AG08395 (cell line): ENCODE measurements at places on chromosomes 1 and 21.

GRCh38 chr1:154440036-154440804 lies 35.1 kb downstream of the IL6R start:
- DNase-seq = no peak

GRCh38 chr1:22673486-22674409 lies 20.7 kb downstream of the C1QB start:
- peak; percentile 71 for DNase-seq

GRCh38 chr1:189429610-189430009 lies 1048.1 kb downstream of the BRINP3 start:
- no peak for DNase-seq

- peak; percentile 49 for DNase-seq
Measured at GRCh38 chr1:11134251-11134897, 34.7 kb upstream of the EXOSC10 start.

DNA sequence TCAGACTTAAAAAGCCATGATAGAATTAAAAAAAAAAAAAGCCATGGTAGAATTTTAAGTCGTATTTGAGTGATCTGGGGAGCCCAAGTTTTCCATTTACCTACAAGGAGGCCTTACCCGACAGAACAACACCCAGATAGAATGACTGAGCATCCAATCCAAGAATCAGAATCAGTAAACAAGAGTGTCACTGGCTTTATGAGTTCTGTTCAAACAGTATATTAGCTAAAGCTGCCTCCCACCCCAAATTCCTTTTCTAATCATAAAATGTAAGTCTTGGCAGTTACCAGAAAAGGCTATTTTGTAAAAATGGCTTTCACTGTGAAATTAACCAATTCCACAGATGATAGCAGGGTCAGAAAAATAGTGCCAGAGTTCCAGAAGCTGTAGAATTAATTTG lies 1.2 kb downstream of the GTF2B start:
- DNase-seq = no peak

- peak; percentile 18 for DNase-seq
Measured at GRCh38 chr21:35326677-35327076, 277.6 kb upstream of the RUNX1 start.

DNA sequence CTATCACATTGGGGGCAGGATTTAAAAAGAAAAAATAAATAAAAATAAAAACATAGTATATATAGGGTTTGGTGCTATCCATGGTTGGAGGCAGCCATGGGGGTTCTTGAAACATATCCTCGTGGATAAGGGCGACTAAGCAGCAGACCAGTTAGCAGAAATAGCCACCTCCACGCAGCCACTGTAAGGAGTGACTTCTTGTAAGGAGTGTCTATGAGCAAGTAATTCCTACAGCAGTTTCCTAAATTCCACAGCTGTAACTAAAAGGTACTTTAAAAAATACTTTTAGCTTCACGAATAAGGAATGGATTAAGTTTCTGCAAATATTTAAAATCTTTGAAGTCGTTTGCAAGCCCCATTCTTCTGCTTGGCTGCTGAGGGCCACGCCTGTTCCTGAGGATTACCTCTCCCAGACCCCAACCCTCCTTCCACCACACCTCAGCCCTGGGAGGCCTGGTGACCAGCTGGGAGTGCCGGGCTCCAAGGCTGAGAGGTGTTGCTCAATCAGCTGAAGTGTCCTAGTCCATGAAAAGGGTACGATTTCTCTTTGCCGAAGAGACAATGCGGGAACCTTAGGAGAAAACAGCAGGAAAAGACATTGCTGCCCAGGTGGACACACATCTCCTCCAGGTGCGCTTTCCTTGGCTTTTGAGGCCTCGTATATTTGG lies 115.3 kb downstream of the ADSS2 start:
- DNase-seq = no peak

DNA sequence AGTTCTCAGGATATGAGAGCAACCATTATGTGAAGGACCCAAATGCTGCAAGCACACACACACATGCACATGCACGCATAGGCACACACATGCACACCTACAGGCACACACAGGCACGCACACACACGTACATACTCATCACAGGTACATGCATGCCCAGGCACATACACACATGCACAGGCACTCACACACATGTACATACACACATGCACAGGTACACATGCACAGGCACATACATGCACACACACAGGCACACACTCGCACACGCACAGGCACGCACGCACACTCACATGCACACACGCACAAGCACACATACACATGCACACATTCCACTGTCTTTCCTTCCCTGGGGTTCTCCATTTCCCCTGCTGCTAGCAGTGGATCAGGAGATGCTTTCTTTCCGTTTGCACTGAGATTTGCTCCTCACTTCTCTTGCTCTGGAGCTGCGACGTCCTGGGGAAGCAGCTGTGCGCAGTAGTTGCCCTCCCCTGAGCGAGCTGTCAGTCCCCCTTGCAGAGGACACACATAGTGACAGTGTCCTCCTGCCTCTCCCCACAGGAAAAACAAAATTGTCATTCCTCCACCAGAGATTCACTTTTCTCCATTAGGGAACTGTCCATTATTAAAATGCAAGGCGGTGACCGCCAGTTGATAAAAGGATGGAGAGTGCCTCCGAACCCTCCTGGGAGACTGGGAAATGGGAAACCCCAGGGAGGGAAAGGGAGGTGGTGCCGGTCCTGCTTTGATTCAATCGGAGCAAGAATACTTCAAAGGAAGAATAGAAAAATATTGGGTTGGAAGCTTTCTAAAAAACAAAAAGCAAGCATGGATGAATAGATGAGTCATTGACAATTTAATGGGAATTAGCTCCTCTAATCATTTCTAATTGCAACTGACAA lies 69.5 kb downstream of the WDR4 start:
- DNase-seq = no peak

- no peak for DNase-seq
Measured at GRCh38 chr1:184935920-184936798, 38.1 kb downstream of the NIBAN1 start.

- DNase-seq = no peak
Measured at GRCh38 chr1:25616987-25617624, 515 bp downstream of the MAN1C1 start.

DNA sequence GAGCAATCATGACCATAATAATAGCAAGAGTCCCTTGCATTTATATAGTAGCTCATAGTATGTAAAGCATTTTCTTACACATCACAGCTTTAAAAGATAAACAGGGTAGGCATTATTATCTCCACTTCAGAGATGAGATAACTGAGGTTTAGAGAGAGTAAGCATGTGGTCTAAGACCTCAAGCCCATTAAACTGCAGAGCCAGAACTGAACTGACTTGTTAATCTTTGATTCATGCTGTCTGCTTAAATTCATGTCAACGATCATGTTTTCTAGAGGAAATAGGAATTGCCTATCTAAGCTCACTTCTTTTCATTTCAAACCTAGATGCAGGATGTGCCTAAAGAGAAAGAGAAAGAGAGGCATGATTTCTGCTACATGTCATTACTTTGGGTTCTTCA lies 524.8 kb downstream of the PTPRC start:
- DNase-seq = no peak

- DNase-seq = no peak
Measured at GRCh38 chr1:233939451-233939850, 35.0 kb downstream of the SLC35F3 start.

- DNase-seq = peak; percentile 29
Measured at GRCh38 chr1:222413436-222413835, 134.5 kb downstream of the HHIPL2 start.

GRCh38 chr1:61487801-61488200 lies 237.1 kb downstream of the TM2D1 start:
- no peak for DNase-seq

GRCh38 chr1:160131803-160132565 lies 16.4 kb downstream of the ATP1A2 start:
- DNase-seq = no peak

DNA sequence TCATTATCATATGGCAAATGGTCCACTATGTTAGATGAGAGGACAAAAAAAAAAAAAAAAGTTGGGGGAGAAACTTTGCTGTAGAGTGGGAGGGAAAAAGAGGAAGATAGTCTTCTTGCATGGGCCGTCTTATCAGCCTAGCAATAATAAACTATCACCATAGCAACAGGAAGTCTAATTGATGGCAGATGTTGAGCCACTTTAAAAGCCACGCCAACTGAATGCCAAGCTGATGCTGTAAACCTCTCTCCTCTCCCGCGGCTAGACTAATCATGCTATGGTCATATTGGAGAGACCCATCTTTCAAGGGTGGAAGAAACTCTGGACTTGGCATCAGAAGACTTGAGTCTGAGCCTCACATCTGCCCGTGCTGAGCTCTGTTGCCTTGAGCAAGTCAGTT lies 122.2 kb upstream of the HOOK1 start:
- DNase-seq = peak; percentile 92

GRCh38 chr21:45373991-45374816 lies 30.8 kb upstream of the COL18A1 start:
- no peak for DNase-seq

- DNase-seq = no peak
Measured at GRCh38 chr1:206930210-206930798, 8.6 kb upstream of the FCMR start.

GRCh38 chr1:230073371-230074035 lies 6.5 kb downstream of the GALNT2 start:
- peak; percentile 28 for DNase-seq

- peak; percentile 90 for DNase-seq
Measured at GRCh38 chr1:21324368-21325141, 34.3 kb upstream of the ECE1 start.

DNA sequence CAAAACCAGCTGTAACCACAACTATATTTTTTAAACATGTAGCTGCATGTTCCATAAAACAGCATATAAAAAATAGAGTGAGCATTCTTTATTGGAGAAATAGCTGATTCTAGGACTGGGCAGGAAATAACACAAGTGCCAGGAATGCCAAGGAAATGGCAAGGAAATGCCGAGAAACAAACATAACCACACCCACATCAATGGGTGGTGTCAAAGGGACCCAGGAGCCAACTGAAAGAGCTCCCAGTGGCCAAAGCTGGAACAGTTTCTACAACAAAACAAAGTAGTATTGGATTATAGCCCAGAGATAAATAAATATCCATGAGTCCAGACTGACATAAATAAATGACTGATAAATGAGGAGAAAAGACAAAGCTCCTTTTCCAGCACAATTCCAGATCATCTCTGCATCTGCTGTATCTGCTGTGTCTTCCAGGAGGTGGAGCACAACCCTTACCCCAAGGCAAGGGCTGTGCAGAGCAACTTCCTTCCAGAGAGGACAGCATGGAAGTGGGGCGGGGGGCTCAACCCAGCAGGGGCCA lies 28.1 kb downstream of the ADARB1 start:
- peak; percentile 84 for DNase-seq

GRCh38 chr1:42873670-42874069 lies 27.3 kb downstream of the ZNF691 start:
- DNase-seq = no peak

GRCh38 chr1:83799594-83799993 lies 199.3 kb downstream of the TTLL7 start:
- DNase-seq = no peak

DNA sequence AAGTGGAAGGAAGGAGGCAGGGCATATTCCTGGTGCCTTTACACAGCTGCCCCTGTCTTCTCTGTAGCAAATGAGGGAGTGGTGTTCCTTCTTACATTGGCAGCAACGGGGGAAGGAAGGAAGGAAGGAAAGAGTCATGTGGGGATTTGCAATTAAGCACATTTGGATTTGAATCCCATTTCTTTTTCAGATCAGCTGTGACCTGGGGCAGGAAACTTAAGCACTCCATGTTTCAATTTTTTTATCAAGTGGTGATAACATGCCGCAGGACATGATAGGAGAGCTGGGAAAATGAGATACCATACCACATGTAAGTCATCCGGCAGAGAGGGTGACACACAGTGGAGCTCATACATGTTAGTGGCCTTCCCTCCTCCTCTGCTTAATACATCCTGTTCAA lies 186.8 kb downstream of the APP start:
- no peak for DNase-seq

DNA sequence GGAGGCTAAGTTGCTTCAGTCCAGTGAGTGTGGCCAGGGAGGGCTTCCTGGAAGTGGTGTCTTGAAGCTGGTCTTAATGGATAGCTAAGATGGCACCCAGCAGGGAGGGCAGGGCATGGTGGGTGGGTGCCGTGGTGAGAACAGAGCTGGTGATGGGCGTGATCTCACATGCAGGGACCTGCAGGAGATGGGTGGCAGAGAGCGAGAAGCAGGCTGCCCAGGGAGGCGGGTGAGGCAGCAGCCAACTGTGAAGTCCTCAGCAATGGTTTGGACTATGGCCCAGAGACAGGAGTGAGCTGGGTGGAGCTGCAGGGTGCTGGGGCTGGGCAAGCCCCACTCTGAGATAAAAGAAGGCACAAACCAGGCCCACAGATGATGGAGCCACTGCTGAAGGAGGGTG lies 50.7 kb downstream of the UMODL1 start:
- no peak for DNase-seq

GRCh38 chr1:53938136-53938830 lies 7.2 kb downstream of the IFT25 start:
- DNase-seq = no peak

DNA sequence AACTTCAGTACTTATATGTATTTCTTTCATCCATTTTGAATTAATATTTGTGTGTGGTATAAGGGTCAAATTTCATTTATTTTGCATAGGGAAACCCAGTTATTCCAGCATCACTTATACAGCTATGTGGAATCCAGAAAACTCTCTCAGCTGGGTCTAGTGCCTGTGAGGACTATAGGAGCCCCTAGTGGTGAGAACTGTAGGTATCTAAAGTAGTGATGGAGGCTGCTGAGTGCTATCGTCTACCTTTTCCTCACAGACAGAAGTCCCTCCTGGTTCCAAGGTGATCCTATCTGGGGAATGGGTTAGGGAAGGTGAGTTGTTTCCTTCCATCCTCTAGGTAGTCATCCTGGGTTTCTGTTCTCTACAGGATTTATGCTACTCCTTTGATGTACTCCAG lies 352.0 kb upstream of the C1orf87 start:
- peak; percentile 9 for DNase-seq

DNA sequence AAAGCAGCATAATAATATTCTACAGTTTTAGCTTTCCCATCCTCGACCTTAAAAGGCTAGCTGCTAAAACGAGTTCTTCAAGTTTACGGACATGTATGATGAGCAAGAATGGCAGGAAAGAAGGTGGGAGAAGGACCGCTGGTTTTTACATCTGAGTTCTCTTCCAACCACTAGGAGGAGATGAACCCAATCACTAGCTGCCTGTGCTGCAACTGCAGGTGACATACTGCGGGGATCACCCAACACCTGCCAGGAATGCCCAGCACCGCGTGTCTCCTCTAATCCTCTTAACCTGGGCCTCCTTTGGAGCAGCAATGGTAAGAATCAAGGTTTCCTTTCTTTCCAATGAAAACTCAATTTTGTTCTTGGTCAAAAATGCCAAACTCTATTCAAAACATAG lies 23.5 kb downstream of the TOR3A start:
- no peak for DNase-seq

GRCh38 chr1:160669802-160670201 lies 23.0 kb upstream of the SLAMF1 start:
- no peak for DNase-seq

DNA sequence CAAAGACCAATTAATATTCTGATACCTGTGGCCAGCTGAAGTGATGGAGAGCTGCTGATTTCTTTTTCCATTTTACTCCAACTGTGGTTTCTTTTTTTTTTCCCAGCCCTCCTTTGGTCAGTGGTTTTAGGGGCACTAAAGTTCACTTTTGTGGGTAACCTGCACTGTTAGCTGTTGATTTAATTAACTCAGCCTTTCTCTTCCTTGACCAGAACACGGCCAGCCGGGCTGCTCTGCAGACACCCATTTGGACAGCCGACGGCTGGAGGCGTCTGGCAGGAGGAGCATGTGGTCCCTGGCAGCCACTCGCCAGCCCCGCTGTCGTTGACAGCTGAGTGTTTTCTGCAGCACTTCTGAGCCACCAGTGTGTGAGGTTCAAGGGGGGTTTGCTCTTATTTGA lies 136.2 kb upstream of the RUNX3 start:
- DNase-seq = peak; percentile 28
